ENCODE measurements at places on chromosomes 4 and X.

- DNase-seq, result no peak
Observed at GRCh38 chr4:8533274-8533865, 46.8 kb upstream of the GPR78 start.

GRCh38 chr4:40254608-40255392 lies 58.0 kb downstream of the RHOH start:
- no peak for DNase-seq

DNA sequence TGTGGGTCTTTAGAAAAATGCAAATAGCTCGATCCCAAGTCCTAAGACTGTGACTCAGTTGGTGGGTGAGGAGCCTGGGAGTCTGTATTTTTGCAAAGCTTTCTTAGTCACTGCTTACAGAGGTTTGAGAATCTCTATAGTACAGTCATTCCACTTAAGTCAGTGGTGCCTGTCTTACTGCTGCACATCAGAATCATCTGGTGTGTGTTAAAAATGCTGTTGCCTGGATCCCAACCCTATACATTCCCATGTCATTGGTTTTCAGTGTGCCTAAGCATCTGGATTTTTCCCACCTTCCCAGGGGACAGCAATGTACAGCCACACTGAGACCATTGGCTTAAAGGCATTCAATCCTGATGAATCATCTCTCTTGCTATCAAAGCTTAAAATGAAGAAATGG lies 21.0 kb upstream of the GEMIN8 start:
- no peak for DNase-seq

- DNase-seq, result no peak
Observed at GRCh38 chr4:82230306-82230705, 143.5 kb downstream of the HNRNPD start.

- no peak for DNase-seq
Observed at GRCh38 chr4:21888195-21888976, 60.2 kb downstream of the KCNIP4 start.

- DNase-seq, result no peak
Observed at GRCh38 chr4:158599150-158599549, 72.5 kb downstream of the C4orf46 start.

DNA sequence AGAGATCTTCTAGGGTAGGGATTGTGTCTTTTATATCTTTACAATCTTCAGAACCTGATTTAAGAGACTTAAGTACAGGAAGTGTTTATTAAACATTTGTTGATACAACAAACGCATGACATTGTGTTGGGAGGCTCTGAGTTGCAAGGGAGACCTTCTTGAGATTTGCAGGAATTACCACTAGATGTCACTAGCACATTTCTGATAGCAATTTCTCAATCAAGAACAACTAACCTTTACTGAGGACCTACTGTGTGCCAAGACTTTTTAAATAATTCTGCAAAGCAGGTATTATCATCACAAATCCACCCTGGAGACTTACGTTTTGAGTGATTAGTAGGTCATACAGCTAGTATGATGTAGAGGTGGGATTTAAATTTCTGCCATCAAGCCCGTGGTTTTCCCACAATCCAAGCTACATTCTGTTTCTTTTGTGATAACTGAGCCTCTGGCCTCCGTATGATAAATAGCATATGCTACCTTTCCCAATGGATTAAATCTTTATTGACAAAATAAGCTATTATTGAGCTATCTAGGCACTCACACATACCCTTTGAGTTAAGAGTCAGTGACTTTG lies 986.0 kb downstream of the CCSER1 start:
- no peak for DNase-seq

Data from hematopoietic multipotent progenitor cell treated with erythropoietin and hydrocortisone succinate and interleukin-3 and kit ligand, for 15 days (in vitro differentiated cells).